NCI-H2081 (cell line): ENCODE measurements at places on chromosomes 12 and 14.

GRCh38 chr14:100075681-100076080 lies 10.5 kb downstream of the EVL start:
- no peak for DNase-seq

GRCh38 chr14:51157012-51157411 lies 62.1 kb upstream of the TRIM9 start:
- DNase-seq: peak; percentile 70

DNA sequence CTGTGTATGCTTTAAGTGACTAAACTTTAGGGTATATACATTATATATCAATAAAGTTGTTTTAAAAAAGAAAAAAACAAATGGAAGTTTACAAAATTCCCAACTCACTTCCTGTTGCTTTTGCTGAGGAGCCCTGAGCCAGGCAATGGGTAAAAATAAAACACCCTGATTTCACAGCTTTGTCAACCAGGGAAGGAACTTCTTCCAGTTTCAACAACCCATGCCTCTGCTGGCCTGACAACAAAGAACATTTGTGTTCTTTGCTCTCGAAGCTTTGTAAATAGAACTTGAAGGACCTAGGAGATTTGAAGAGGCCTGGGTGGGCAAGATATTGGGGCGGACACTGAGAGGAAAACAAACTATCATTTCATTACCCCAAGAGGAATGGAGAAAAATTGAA lies 141.2 kb upstream of the NOS1 start:
- DNase-seq: no peak

DNA sequence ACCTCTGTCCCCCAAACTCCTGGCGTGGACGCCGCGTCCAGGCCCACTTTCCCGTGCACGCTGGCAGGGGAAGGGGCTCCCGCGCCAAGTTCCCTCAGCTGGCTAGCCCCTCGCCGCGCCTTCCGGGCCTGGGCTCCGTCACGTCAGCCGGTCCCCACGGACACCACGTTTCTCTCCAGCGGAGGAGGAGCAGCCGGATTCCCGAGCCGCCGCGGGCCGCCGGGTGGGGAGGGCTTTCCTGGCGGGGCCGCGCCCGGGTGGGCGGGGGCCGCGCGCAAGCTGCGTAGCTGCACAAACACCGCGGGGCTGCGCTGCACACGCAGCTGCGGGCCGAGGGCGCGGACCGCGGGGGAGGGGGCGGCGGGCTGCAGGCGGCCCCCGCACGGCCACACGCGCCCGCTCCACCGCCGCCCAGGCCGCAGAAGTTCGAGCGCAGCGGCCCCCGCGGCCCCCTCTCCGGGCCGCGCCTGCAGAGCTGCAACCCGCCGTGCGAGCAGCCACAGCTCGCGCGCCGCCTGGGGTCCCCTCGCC lies 45.1 kb upstream of the PNMA1 start:
- peak; percentile 38 for DNase-seq

GRCh38 chr14:95946867-95947266 lies 70.2 kb downstream of the TUNAR start:
- DNase-seq: no peak

DNA sequence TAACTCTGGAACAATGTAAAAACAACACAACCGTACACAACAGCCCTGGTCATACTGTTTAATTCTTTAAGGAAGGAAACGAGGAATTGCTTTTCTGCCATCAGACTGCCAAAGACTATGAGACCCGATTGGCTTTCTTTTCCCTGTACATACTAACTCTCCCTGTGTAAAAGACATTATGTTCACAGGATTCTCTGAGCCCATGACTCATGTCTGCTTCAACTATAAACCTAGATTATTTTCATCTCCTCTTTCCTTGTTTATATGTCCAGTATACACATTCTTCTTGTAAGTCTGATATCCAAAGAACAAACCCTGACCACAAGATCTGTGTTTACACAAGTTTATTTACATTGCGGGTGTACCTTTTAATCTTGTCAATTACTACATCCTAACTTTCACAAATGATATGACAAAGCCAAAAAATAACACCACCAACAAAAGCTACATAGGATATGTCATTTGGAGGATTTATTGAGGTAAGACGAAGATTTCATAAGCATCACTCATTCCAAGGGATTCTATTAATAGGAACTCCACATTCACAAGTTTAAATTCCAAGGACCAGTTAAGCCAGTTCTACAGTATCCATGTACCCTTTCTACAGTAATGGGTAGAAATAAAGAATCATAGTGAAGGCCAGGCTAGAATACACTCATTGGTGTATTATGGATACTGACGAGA lies 67.3 kb downstream of the STXBP6 start:
- no peak for DNase-seq

- peak; percentile 57 for DNase-seq
Measured at GRCh38 chr14:69693145-69693544, 73.8 kb upstream of the SRSF5 start.

GRCh38 chr12:76530516-76530915 lies 29.1 kb downstream of the OSBPL8 start:
- no peak for DNase-seq
